G401 (cell line): ENCODE measurements at places on chromosomes 7 and 10. TPM values are rescaled to one million over a fixed set of nuclear protein-coding genes. Genes with fewer than 3 reads are reported as not detected.

GRCh38 chr10:106931853-106932249, 232.7 kb downstream of the SORCS1 start:
- DNase-seq: no peak

GRCh38 chr10:91220954-91221675, 652 bp downstream of the PCGF5 start:
- DNase-seq: no peak

DNA sequence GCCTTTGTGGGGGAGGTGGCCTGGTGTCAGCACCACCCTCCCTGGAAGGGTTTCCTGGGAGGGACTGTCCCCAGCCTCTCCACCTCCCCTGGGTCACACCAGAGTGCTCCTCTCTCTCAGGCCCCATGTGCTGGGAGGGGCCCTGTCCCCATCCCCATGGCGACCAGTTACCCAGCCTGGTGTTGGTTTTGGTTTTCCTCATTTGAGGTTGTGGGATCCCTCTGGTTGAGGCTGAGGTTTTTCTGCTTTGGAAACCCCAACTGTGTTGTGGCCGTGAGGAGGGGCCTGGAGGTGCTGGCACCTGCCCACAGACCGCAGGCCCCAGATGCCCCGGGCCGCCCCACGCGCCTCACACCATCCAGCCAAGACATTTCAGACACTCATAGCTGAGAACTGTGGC, 106.3 kb downstream of the GRK5 start:
- DNase-seq: no peak

- DNase-seq: peak; percentile 74
Observed at GRCh38 chr10:58952747-58953466, 223.5 kb upstream of the PHYHIPL start.

- DNase-seq: no peak
Observed at GRCh38 chr7:82697897-82698296, 254.3 kb upstream of the CACNA2D1 start.

GRCh38 chr7:90320418-90320800, 695 bp downstream of the FAM237B start:
- no peak for DNase-seq

DNA sequence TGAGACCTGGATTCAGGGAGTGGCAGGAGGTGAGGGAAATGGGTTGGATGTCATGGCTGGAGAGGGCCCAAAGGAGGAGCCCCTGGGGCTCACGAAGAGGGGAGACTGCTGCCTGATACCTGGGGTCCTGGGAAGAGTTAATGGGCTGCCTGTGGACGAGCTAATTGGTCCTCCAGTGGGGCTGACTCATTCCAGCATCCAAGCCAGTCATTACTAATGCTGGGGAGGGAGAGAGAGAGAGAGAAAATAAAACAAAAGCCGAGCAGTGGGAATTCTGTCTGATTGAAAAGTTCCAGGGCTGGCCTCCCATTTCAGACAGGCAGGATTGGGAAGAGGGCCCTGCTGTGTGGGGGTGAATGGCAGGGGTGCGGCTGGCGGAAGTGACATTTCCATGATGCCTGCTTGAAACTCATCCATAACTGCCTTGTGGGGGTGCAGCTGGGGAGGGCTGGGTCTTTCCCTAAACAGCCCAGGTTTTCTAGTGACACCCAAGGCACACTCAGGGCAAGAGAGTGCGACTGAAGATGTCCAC, 297.8 kb downstream of the RPS24 start:
- peak; percentile 17 for DNase-seq

GRCh38 chr10:36344240-36345174, 702.4 kb upstream of the FZD8 start:
- no peak for DNase-seq

DNA sequence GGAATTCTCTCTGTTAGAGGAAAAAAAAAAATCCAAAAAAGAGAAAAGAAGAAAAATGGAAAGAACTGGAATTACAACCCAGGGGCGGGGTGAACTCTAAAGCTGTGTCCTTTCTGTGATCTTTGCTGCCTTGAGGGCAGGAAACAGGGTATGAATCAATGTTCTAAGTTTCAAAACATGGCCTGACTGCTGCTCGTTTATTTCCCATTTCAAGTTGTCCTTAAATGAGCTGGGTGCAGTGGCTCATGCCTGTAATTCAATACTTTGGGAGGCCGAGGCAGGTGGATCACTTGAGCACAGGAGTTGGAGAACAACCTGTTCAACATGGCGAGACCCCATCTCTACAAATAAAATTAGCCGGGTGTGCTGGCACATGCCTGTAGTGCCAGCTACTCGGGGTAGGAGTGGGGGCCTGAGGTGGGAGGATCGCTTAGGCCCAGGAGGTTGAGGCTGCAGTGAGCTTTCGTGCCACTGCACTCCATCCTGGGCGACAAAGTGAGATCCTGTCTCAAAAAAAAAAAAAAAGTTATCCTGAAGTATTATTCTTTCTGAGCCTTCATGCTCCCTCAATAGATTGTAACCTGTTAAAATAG, 24.7 kb upstream of the TFAM start:
- DNase-seq: no peak

DNA sequence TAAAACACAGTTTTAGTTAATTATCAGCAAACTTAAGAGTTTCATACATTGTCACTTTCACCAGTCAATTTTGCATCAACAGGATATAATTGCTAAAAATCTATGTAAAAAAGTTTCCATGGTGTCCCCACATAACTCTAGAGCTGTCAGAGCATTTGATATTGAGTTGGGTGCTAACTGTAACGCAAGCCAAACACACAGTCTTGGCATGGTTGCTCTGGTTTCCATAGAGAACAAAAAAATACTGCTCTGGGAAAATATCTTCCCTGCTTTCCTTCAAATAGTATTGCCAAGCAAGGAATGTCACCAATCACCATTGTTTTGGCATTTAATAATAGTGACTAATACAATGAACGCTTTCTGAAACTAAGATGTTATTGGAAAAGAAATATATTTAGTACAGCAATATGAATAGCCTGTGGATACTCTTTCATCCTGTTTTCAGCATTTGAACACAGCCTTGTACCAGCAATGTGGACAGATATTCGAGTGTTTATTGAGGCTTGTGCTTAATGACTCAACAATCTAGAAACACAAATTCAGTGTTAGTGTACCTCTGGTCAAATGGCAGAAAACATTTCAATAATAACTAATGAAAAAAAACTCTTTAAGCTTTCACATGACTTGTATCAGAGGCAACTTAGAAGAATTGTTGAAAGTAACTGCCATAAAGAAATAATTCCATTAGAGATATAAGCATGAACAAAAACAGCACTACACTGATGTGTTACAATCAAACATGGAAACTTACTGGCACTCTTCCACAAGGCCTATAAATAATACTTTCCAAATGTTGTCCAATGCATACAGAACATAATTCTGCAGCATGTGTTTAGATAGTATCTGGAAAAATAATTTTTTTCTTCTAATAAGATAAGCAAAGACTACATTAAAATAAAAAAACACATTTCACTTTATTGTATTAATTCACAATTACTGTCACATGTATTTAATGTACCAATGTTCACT, 1469.5 kb upstream of the CELF2 start:
- no peak for DNase-seq

- no peak for DNase-seq
Observed at GRCh38 chr7:19561121-19561805, 147.6 kb downstream of the POLR1F start.

- no peak for DNase-seq
Observed at GRCh38 chr10:122126763-122127659, 138.0 kb downstream of the TACC2 start.

GRCh38 chr7:158531661-158532060, 56.0 kb downstream of the PTPRN2 start:
- peak; percentile 62 for DNase-seq

- DNase-seq: no peak
Observed at GRCh38 chr10:123991611-123992570, 100.3 kb upstream of the CPXM2 start.

DNA sequence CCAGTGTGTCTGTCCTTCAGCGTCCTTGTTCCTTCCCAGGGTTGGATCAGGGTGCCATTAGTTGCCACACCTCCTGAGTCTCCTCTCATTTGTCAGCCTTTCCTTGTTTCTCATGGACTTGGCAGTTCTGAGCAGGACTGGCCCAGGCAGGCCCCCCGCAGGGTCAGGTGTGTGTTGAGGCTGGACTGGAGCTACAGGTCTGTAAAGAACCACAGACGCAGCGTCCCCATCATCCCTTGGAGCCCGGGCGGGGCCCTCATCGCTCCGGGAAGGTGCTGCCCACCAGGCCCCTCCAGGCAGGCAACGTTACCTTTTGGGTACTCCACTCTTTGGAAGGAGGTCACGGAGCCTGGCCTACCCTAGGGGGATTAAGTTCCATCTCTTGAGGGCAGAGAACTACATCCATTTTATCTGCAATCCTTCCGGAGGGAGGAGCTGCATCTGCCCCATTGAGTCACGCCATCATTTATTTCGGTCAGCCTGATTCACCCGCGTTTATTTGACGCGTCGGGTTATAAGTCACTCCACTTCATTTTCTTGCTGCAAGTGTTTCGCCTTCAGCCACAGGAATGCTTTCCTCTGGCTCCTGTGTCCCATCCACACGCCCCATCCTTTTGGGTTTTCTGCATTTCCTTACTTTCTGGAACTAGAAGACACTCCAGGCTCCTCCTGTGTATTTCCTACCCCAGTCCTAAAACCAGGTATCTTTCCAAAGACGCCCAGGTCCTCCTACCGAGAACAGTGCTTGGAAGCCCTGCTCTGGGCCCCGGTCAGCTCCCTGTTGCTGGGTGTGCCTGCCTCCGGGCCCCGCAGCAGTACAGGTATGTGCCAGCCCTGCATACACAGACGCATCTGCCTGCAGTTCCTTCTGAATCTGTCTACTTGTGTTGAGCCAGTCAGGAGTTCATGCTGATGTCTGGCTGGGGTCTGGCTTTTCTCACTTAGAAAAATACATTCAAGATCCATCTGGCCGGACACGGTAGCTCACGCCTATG, 141.9 kb downstream of the MAD1L1 start:
- no peak for DNase-seq

- no peak for DNase-seq
Observed at GRCh38 chr7:69661342-69661741, 63.1 kb downstream of the AUTS2 start.

GRCh38 chr7:94323844-94324243, 70.9 kb upstream of the COL1A2 start:
- no peak for DNase-seq

GRCh38 chr10:114575417-114576131, 82.5 kb downstream of the ABLIM1 start:
- DNase-seq: peak; percentile 74

DNA sequence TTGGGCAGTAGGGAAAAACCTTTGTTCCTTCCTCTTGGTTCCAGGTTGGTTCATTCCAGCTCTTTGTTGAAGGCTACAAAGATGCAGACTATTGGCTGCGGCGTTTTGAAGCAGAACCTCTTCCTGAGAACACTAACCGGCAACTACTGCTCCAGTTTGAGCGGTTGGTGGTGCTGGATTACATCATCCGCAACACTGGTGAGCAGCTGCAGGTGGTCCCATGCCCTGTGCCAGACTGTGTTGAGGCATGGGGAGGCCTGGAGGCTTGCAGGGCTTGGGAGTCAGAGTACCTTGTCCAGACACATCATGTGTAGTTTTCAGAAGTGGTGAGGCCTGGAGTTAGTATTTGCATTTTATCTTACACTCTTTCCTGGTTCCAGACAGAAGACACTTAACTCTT, 16.3 kb downstream of the PI4K2A start:
- DNase-seq: no peak

DNA sequence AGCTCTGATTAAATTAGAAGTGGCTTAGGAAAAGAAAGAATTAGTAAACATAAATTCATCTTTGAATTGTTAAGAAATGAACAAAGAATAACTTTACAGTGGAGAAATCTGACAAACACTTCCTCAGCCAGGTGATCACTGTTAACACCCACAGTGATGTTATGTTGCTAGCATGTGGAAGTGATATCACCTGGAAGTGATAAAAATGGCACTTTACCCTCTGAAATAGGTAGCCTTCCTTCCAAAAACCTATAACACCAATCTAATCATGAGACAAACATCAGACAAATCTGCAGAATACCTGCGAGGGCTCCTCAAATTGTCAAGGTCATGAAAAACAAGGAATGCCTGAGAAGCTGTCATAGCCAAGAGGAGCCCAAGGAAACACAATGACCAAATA, 59.5 kb downstream of the SNX10 start:
- DNase-seq: no peak

DNA sequence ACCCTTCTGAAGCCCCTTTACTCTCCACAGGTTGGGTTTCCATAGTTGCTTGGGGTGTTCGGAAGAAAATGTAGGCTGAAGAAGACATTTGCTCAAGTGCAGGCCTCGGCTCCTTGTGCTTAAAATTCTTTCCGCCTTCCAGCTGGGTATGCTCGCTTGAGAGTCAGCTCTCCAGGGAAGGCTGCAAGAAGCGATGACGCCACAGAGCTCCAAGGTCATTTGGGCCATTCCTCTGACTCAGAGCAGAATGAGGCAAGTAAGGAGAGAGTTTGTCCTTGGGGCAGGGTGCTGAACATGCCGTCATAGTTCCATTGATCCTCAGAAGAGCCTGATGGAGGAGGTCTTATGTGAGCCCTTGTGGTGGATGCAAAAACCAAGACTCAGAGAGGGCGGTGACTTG, 27.4 kb upstream of the HSPA12A start:
- DNase-seq: no peak

DNA sequence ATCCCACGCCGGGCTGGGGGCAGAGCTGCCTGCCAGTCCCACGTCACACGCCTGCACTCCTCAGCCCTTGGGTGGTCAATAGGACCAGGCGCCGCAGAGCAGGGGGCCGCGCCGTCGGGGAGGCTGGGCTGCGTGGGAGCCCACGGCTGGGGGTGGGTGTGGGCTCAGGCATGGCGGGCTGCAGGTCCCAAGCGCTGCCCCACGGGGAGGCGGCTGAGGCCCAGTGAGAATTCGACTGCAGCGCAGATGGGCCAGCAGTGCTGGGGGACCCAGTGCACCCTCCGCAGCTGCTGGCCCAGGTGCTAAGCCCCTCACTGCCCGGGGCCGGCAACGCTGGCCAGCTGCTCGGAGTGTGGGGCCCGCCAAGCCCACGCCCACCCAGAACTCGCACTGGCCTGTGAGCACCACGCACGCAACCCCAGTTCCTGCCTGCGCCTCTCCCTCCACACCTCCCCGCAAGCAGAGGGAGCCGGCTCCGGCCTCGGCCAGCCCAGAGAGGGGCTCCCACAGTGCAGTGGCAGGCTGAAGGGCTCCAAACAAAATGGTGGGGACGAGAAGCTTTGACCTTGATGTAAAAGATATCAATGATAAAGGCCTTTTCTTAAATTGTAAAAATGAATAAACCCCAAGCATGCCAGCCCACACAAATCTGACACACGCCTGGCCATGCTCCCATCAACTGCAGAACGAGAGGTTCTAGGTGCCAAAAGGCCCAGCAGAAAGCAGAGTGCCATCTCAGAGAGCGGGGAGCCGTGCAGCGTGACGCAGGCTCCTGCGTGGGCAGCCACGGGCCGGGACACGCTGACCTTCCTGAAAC, 255.5 kb downstream of the MAD1L1 start:
- DNase-seq: no peak

- no peak for DNase-seq
Observed at GRCh38 chr7:36469236-36469635, 79.6 kb downstream of the ANLN start.

Gene KCNMA1
- 0.81 and 3.9 TPM in 2 replicates for total RNA-seq

Gene NXPH1
- total RNA-seq: not detected in 2 replicates

Gene MSMB
- not detected in 2 replicates for total RNA-seq

Gene DPP6
- total RNA-seq: 7.9 and 11.1 TPM in 2 replicates

Gene SPDYE8
- not detected in 2 replicates for total RNA-seq

Gene CACNA2D1
- total RNA-seq: 1.4 and 7.8 TPM in 2 replicates

Gene HMX2
- not detected in 2 replicates for total RNA-seq

Gene ASAH2B
- 0.37 and 1.3 TPM in 2 replicates for total RNA-seq

Gene ACTL6B
- total RNA-seq: 0.14 TPM in 1 of 2 replicates, not detected in the other

Gene PDK4
- not detected in 2 replicates for total RNA-seq

Gene C10orf143
- 2.9 TPM in 1 of 2 replicates, not detected in the other for total RNA-seq

Gene CPED1
- total RNA-seq: 21.5 and 30.7 TPM in 2 replicates

Gene ANKRD1
- total RNA-seq: 2.3 TPM in 2 replicates
